ENCODE measurements at places on chromosomes 3 and 15. TPM values are rescaled to one million over a fixed set of nuclear protein-coding genes. Genes with fewer than 3 reads are reported as not detected.

- no peak for DNase-seq
Observed at GRCh38 chr3:20160230-20160629, 25.8 kb downstream of the SGO1 start.

DNA sequence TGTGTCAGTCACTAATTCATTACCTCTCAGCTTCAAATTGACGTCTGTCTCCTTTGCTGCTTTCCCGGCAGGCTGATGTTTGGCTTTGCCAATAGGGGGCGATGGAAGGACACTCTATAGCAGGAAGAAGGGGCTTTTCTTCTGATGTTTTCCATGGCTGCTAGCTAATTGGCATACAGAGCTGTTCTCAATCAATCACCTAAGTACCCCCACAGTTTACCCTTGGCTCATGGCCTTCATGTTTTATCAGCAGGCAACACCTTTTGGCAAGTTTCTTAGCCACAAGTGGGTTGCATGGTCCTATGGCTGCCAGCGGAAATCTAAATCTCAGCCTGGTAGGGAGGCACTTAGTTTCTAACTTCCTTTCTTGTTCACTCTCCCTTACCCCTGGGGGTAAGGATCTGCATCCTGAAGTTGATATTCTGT lies 45.0 kb downstream of the ESYT3 start:
- DNase-seq, result no peak

Gene GCSAM
- not detected for total RNA-seq

- DNase-seq, result no peak
Observed at GRCh38 chr3:182180654-182181385, 469.1 kb downstream of the SOX2 start.

Gene EPHB3
- 0.10 TPM for total RNA-seq

- DNase-seq, result no peak
Observed at GRCh38 chr3:185807445-185808068, 17.3 kb downstream of the IGF2BP2 start.

GRCh38 chr15:78232951-78233350 lies 1.4 kb downstream of the ACSBG1 start:
- DNase-seq, result no peak

Gene SLC27A2
- 0.69 TPM for total RNA-seq

DNA sequence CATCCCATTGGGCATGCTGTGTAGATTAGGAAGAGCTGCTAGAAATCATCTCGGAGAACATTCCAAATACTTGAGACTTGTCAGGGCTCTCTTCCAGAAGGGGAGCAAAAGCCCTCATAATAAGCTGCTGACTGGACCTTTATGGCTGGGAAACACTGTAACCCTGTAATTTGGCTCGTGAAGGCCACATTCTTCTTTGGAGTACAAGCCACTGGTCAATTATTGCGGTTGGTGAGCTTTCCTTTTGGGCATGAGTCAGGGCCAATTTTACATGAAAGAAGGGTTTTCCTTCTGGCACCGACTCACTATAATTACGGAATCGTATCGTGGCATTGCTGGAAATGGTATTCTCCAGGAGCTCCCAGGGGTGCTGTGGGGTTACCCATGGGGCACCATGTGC lies 434.5 kb upstream of the RGMA start:
- no peak for DNase-seq

DNA sequence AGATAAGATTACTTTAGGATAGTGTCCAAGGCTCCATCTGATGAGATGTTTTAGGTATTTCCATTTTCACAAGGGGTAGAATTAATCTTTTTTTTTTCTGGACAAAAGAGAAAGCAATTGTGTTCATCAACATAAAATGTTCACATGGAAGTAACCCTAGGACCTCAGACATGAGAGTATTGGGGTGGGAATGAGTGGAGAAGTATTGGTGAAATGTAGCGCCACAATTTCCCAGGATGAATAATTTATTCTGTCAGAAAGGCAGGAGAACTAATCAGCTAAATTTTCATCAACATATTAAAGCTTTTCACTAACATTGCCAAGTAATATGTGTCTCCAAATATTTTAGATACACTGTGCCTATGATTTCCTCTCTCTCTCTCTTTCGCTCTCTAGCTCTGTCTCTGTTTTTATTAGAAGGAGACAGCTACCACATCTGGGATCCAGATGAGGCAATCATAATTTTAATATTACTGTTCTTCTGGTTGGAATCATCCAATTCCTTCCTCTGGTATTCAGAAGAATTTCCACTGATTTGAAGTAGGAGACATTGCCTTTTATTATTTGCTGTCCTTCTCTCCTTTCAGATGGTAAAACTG lies 21.6 kb upstream of the ZNF280D start:
- DNase-seq, result no peak

Gene GP9
- 0.42 TPM for total RNA-seq

- peak; percentile 54 for DNase-seq
Observed at GRCh38 chr15:76178296-76179000, 118.7 kb downstream of the TMEM266 start.

GRCh38 chr15:98805434-98806274 lies 157.3 kb downstream of the IGF1R start:
- no peak for DNase-seq

Gene GRK7
- 0.16 TPM for total RNA-seq

DNA sequence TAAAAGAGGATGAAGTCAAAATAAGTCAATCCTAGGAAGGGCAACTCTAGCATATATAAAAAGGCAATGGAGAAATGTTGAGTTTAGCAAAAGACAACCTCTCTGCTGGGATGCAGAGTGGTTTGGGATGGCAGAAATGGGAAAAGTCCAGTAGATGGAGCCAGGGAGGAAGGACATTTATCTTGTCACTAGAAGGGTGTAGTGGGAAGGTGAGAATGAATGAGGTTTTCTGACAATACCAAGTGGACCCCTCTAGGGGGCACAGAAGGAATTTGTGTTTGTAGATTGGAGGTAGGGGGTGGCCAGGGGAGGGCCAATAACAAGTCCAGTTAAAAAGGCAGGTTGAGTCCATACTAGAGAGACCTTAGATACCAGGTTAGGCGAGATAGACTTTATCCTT lies 80.0 kb downstream of the THSD4 start:
- DNase-seq, result no peak

DNA sequence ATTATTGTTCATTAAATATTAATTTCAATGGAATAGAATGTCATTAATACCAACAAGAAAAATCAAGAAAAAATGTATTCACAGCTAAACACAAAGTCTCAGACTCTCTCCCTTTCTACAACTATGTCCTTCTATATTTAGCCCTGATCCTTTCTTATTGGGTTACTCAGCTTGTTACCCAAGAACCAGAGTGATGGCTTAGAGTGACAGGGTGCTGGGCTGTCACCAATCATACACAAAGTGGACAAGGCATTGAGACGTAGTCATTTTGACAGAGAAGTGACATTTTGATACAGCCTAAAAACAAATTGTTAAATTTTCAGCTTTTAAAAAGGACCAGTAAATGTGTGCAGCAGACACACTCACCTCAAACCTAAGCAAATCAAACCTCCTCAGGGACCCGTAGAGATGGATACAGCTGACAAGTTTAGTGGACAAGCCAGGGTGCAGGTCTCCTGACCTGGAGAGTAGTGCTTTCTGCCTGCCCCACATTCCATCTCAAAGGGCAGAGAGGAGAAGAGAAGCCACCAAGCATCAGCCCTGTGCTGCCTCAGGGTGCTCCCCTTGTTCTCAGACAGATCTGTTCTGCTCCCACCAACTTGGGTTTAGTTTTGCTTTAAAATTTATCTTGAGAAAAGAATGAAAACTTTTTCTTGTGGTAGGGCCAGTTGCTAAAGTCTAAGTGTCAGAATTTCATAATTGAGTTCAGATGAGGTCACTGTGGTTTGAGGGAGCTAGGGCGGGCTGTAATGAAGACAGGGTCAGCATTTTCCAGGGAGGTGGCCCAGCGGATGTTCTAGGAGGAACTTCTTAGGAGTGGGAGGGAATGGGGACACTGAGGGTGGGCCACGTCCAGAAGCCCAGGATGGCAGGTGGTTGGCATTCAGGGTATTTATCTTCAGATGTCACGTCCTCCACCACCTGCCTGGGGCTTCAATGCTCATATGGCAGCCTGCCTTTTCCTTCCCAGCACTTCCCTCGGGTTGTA lies 136.5 kb upstream of the TBL1XR1 start:
- DNase-seq, result peak; percentile 13

DNA sequence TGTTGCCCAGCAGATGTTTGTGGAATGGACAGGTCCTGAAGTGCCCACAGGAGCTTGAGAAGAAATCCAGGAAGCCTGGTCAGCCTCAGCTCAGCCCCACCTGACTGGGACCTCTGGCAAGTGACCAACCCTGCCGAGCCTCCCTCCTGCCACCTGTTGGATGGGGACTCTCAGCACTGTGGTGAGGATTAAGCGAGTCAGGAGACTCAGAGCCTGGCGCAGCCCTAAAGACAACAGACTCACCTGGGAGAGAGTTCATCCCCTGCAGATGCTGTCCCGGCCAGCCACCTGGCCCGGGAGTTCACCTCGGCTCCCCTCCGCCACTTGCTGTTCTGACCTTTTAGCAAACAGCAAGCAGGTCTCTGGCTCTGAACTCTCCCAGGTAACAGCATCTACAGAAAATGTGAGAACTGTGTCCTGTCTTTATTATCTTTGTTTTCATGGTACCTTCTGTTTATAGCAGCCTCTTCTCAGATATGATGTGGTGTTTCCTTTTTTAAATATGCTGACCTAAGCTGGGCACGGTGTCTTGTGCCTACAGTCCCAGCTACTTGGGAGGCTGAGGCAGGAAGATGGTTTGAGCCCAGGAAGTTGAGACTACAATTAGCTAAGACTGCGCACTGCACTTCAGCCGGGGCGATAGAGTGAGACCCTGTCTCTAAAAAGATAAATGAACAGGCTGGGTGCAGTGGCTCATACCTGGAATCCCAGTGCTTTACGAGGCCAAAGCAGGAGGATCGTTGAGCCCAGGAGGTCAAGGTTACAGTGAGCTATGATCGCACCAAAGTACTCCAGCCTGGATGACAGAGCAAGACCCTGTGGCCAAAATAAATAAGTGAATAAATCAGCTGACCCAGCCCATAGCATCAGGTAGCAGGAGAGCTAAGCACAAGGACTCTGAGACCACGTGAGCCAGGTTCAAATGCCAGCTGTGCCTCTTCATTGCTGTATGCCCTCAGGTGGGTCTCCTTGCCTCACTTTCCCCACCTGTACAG lies 32.4 kb upstream of the SLC6A6 start:
- peak; percentile 82 for DNase-seq

GRCh38 chr15:53739651-53740050 lies 19.8 kb downstream of the WDR72 start:
- no peak for DNase-seq

DNA sequence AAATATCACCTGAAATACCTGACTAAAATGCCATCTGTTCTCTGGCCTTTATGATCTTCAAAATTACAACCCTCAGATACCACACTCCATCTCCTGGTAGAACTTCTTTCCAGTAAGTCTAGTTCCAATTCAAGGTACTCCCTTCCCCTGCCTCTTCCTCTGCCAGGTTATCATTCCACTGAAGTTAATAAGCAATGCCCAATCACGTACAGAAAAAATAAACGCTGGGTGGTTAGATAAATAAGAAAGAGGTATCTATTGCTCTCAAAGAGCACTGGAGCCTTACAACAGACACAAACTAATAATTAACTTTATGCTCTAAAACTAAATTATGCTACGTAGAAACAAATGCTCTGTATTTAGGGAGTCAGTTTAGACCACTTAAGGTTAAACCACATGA lies 112.5 kb downstream of the MYO9A start:
- no peak for DNase-seq

DNA sequence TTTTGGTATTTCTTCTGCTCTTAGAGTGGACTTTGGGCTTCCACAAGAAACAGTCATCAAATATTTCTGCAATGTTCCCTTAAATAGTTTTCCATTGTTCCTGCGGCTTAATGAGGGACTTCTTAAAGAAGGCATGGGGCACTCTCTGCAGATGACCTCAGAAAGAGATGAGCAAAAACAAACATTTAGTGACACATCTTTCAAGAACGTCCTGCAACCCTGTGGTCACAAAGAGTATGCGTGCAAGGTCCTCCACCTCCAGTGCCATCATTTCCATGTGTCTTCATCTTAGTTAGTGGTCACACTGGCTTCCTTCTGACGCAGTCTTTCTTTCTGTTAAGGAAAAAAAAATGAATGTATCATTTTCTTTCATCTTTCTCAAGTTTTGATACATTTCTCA lies 56.2 kb downstream of the GREM1 start:
- no peak for DNase-seq

Gene BCHE
- 0.15 TPM for total RNA-seq

- no peak for DNase-seq
Observed at GRCh38 chr3:31613654-31614053, 80.9 kb downstream of the STT3B start.

Gene RCCD1
- 1.4 TPM for total RNA-seq

Gene SMCO1
- total RNA-seq, result 1.7 TPM

DNA sequence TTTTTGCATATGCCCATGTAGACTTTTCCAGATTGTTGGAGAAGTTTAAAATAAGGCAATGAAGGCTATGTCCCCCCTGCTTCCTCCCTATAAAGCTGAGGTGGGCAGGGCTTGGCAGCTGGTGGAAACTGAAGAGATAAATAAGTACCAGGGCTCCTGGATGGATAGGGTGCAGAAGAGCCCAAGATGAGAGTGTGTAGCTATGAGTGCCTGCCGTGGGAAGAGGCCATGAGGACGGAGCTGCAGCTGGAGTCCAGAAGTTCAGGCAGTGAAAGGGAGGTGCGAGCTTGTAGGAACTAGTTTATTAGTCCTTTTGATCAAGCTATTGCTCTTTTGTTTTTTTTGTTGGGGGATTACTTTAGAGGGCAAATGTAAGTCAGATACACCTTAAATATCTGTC lies 52.4 kb downstream of the PHLDB2 start:
- no peak for DNase-seq

Gene ATRIP
- total RNA-seq, result 7.2 TPM

- DNase-seq, result no peak
Observed at GRCh38 chr3:157540656-157541055, 37.4 kb upstream of the VEPH1 start.

DNA sequence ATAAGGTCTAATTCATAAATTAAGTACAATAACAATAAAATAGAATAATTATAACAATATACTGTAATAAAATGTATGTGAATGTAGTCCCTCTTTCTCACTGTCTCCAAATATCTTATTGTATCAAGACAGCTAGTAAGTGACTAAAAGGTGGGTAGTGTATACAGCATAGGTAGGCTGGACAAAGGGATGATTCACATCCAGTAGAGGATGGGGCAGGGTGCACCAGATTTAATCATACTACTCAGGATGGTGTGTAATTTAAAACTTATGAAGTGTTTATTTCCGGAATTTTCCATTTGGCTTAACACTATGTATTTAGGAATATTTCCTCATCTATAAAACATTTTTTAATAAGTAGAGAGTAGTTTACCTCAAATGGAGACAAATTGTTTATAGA lies 876.1 kb upstream of the CADM2 start:
- no peak for DNase-seq

Gene FOXL2
- not detected for total RNA-seq

All from gastrocnemius medialis (tissue), 4 donors.